ENCODE measurements at places on chromosomes 3 and 15.
A peak's percentile ranks its signal among the peaks of the same experiment; 100 is the strongest.

DNA sequence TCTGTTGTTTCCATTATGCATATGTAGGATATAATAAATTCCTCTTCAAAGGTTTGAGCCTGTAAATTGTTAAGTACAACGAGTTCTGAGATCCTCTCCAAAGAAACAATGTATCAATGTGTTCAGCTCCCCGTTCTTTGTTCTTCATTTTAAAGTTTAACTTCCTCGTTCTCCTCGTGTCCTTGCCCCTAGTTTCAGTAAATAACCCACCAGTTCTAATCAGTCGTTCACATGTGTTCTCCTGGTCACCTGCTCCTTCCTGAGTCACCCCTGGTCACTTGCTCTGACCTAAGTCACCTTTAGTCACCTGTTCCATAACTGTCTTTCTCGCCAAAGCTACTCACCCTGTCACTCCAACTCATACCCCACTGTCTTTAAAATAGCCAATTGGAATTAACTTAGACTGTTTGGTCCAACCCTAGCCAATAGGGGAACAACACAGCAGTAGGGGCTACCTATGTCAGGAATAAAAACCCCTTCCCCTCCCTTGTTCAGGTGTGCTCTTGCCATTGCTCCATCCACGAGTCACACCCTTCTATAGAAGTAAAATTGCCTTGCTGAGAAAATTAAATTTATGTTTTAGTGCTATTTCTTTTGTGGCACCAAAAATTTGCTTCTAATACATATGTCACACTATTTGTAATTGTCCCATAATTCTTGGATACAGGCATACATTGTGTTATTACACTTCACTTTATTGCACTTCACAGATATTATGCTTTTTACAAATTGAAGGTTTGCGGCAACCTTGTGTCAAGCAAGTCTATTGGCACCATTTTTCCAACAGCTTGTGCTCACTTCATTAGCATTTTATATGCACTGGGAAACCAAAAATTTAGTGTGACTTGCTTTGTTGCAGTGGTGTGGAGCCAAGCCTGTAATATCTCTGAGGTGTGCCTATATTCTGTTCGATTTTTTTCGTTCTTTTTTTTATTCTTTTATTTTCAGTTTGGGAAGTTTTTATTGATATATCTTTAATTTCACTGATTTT, 15.3 kb upstream of the MCF2L2 start:
- DNase-seq: no peak

GRCh38 chr15:28998511-28998910, 112.7 kb downstream of the APBA2 start:
- DNase-seq: no peak

GRCh38 chr3:17013050-17013449, 128.3 kb downstream of the PLCL2 start:
- no peak for DNase-seq

- no peak for DNase-seq
Measured at GRCh38 chr15:59966262-59966661, 37.8 kb upstream of the FOXB1 start.

- no peak for DNase-seq
Measured at GRCh38 chr15:95304151-95304946, 1026.2 kb upstream of the NR2F2 start.

DNA sequence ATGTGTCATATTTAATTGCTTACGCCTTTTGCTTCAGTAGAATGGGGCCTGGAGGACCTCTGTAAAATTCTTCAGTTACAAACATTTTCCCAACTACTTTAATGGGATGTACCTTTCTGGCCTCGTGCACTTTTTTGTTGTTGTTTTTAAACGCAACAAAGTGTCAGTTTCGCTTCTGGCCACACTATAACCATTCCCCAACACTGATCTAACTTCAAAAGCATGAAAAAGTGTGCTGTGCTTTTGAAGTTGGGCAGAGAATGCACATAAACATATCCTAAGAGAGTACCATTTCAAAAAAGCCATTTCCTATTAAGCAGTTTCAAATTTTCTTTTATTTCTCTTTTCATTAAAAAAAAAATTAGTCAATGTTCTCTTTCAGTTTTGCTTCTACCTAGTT, 435.8 kb downstream of the CNTN6 start:
- DNase-seq: no peak

GRCh38 chr3:161531930-161532329, 35.3 kb downstream of the OTOL1 start:
- DNase-seq: no peak

GRCh38 chr3:151979906-151980305, 106.5 kb downstream of the SUCNR1 start:
- peak; percentile 53 for DNase-seq

DNA sequence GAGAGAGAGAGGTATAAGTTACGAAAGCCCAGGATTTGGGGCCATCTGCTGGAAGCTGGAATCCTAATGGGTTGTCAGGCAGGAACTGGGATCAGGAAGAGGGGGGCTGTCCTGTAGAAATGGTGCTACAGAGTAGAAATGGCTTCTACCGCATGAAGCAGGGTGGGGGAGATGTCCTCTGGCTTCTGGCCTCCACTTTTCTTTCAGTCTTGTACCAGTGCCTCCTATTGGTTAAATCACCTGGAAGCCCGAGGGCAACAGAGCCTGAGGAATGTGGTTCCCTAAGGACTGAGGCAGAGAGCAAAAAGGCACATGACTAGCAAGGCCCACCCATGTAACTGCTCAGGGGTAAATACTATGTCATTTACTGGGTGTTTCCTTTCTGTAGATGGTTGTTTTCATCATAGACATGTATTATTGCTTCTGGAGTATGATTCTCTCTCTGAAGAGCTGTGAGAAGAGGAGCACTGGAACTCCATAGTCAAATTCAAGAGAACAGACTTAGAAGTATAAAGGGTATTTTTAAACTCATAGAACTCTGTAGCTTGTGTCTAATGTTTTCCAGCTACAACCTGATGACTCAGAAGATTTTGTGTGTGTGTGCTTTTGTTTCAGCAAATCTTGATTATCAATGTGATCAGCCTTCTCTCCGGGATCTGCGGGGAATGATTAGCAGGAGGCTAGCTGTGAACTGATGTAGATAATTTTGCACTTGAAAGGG, 20.2 kb upstream of the MITF start:
- no peak for DNase-seq

GRCh38 chr3:56294286-56294685, 174.0 kb downstream of the ERC2 start:
- no peak for DNase-seq

GRCh38 chr15:99496302-99496629, 69.5 kb upstream of the MEF2A start:
- DNase-seq: no peak

DNA sequence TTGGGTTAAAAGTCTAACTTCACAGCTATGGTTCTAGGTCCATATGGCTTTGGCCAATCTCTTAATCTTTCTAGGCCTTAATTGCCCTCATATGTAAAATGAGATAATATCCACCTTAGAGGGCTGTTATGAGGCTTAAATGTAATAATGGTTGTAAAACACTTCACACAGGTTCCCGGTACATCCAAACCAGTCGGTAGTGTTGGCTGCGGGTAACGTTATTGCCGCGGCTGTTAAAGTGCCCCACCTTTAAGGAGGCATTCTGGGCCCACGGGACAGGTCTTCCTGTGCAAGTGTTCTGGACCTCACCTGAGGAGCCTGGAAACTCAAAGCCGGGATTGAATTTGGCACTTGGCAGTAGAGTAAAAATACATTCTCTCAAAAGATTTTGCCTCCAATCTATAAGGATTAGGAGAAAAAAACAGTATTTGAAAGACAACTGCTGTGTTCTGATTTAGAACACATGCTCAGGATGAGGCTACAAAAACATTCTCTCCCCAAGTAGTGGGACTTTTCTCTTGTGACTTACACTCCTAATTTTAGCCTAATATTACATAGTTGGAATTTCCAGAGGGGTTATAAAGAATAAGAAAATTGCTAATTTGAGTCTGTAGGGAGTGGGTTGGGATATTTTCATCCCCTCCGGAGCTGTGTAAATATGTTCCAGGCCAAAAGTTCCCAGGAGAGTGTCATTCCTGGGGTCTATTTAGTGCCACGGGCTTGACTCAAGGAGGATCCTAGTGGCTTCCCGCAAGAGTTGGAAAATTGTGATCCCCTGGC, 44.9 kb upstream of the TSEN2 start:
- DNase-seq: no peak

DNA sequence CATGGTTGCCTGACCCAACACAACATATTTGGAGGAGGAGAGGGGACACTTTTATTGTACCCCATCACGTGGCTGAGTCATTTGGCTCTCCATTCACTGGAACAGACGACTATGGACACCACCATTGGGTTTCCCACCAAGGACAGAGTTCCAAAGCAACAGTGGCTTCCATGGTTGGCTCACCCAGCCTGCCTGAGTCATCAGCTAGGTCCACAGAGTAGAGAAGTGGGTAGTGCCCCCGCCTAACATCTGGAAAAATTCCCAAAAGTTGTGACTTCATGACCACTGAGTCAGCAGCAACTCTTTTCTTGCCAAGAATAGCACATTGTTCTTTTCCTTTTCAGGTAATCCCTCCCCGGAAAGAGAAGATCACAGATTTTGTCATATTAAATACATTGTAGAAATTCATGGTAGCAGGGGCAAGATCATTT, 3.0 kb upstream of the PPP1R2 start:
- peak; percentile 48 for DNase-seq

DNA sequence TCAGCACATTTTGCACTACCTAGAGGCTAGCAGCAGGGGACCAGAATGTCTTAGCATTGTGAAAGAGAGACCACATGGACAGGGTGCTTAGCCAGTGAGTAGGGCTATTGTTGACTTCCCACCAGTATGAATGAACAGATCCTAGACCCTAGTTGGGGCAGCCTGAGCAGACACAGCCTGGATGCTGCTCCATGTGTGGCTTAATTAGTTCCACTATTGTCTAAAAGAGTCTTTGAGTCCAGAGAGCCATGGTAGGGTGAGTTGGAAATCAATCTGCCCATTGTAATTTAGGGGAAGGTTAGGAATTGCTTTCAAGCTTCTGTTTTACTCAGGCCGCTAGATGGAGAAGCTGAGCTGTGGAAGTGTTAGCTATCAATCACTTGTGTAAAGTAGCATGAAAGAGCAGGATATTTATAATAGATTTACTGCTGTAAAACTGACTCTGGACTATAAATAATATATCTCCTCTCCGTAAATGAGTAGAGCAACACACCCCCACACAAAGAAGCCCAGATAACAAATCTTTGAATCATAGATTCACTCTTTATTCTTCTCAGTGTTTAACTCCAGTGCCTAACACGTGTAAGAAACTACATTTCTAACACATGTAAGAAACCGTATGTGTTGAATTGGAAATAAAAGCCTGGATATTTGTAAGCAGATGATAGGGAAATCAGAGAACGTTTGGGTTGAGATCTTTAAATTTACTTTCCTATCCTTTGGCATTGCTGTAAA, 4.1 kb upstream of the GCSAM start:
- no peak for DNase-seq

DNA sequence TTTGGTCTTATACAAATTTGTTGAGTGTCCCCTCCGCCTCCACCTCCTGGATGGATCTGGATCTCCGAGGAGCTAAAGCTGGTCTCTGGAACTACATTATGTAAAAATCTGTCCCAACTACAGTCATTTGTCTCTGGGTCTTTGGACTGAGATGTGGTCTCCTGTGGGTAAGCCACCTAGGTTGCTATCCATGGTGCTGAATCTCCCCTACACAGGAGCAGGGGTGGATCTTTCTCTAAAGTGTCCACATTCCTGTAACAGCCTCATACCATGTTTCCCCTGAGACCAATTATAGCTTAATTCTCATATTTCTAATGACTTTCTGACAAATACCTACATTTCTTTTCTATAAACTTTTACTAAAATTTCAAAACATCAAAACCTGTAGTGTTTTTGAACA, 625.8 kb downstream of the TAFA4 start:
- DNase-seq: no peak

DNA sequence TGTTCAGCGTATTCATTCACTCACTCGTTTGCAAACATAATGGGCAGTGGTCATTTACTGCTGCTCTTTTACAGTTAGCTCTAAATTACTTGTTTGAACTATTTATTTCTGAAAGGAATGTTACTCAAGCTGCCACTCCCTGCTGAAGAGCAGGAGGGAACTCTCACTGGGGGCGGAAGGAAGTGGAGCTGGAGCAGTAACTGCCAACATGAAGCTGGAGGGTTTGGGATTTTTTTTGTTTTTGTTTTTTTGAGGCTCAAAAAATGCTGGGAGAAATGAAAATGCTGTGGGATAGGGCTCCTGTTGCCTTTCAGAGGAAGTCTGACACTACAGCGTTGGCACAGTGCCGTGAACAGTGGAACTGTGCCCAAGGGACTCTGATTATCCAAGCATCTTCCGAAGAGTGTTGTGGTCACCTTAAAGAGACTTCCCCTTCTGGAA, 44.1 kb downstream of the SENP2 start:
- DNase-seq: no peak

GRCh38 chr3:45817831-45818522, 21.6 kb upstream of the SLC6A20 start:
- DNase-seq: peak; percentile 96

GRCh38 chr3:71244826-71245488, 338.6 kb downstream of the FOXP1 start:
- peak; percentile 19 for DNase-seq

GRCh38 chr3:111476701-111477100, 65.3 kb upstream of the CD96 start:
- DNase-seq: no peak

DNA sequence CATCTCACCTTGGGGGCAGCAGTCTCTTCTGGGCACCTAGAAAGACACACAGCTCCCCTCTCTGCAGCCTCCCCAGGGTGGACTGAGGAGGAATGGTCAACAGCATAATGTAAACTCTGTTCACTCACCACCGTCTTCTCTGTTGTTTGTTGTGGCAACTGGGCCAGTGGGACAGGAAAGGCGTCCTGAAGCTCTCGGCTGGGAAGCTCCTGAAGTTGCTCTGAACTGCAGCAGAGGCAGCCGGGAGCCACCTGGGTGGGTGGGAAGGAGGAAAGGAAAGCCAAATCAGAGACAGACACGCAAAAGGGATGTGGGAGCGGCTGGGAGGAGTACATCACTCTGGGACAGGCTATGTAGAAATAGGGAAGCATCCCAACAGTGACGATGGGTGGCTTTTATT, 52.7 kb downstream of the MYLK start:
- DNase-seq: no peak
